CD4-positive, CD25-positive, alpha-beta regulatory T cell (primary cell): ENCODE measurements at places on chromosomes 12 and 14. TPM values are rescaled to one million over a fixed set of nuclear protein-coding genes. Genes with fewer than 3 reads are reported as not detected.
A peak's percentile ranks its signal among the peaks of the same experiment; 100 is the strongest.

DNA sequence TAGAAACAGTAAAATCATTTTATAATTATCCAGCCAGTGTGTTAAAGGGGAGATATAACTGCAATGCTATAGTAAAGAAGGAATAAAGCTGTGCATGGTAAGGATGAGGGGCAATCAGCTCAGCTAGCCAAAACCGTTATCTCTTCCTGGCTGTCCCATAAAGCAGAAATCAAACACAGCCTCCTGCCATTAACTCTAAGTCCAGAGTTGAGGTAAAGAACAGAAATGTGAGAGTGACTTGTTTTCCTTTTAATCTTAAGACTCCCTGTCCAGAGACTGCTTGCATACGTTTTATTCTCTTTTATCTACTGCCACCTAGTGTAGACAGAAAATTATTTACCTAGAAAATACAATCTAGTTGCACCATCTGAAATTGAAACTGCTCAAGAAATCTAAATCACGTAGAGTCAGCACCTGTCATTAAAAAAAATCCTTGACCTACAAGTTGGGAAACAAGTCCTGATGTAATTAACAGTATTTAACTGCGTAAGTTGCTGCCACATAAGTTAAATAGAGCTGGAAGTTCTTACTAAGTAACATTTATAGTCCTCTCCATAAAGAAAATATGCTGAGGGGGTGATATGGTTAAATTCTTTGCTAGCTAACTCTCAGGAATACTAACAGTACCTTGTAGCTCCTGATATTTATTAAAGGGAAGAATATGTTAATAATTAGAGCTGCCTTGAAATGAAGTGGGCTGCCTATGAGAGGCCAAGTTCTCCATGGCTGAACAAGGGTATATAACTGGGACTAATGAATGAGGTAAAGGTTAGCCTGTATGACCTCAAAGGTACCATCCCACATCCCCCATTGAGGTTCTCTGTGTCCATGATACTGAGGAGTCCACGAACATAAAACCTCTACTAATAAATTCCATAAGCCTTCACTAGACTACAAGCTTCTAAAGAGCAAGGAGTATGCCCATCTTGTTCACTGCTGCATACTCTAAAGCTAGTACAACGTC lies 62.7 kb downstream of the GALNT4 start:
- DNase-seq: peak; percentile 67
- H3K4me1 ChIP-seq: peaks cover 8% of the 10 kb centered on the region
- H3K27ac ChIP-seq: no peak overlapping the region
- no peaks in the 10 kb centered on the region for H3K36me3 ChIP-seq
- peak overlapping the region; percentile 49 for H3K4me3 ChIP-seq

DNA sequence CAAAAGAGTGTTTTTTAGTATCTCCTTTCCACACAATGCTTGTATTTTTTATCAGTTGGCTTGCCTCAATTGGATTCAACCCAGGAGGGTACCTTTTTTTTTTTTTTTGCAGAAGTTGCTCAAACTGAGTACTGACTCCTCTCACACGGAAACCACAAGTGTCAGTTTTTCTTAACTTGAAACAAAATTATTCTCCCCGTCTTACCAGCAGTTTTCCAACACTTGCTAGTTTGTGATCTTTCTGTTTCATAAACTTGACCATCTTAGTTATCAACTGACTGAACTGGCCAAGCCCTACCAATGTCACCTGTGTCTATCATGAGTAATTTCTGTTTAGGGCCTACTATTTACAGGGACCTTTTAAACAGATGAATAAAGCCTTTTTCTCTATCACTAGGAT lies 34.1 kb upstream of the ITPR2 start:
- H3K4me1 ChIP-seq: no peaks in the 10 kb centered on the region
- H3K27me3 ChIP-seq: peaks cover 5% of the 10 kb centered on the region
- H3K36me3 ChIP-seq: no peaks in the 10 kb centered on the region
- DNase-seq: no peak
- H3K27ac ChIP-seq: no peak overlapping the region
- no peak overlapping the region for H3K4me3 ChIP-seq

DNA sequence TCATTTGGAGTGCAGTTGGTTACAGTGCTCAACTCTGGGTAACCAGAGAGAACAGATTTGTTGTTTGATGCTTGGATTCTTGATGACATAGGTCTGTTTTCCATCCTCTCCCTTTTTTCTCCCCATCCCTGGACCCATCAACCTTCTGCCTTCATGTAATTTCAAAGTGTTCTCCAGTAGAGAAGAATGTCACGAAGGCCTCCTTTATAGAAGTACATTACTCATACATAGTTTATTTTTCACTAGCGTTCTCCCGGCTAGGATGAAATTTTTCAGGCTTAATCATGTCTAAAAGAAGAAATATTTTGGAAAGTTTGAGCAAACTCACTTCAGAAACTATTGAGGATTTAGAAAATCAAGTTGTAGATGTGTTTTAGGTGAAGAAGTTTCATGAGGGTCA lies 20.9 kb upstream of the APPL2 start:
- no peak overlapping the region for H3K27ac ChIP-seq
- H3K27me3 ChIP-seq: peaks cover 8% of the 10 kb centered on the region
- no peak for DNase-seq

The NPFF gene
- polyA plus RNA-seq: not detected

GRCh38 chr12:32505067-32505945 lies 105.9 kb downstream of the FGD4 start:
- H3K4me3 ChIP-seq: no peak overlapping the region
- DNase-seq: no peak

GRCh38 chr12:57111031-57111734 lies at the start of gene STAT6:
Gene STAT6 (minus strand): TSS chr12:57111362. CDS start chr12:57108278, 3,084 bp downstream.
- peak within 1 kb of the TSS; percentile 88 for H3K4me3 ChIP-seq
- no peaks in the 10 kb centered on the region for H3K27me3 ChIP-seq
- H3K27ac ChIP-seq: peak within 1 kb of the TSS; percentile 98

- DNase-seq: no peak
- H3K4me3 ChIP-seq: no peak overlapping the region
- H3K27me3 ChIP-seq: no peaks in the 10 kb centered on the region
- H3K36me3 ChIP-seq: no peaks in the 10 kb centered on the region
- H3K4me1 ChIP-seq: no peaks in the 10 kb centered on the region
Observed at GRCh38 chr14:33704481-33704880, 246.4 kb downstream of the EGLN3 start.

The SARNP gene
- 109 TPM for polyA plus RNA-seq

DNA sequence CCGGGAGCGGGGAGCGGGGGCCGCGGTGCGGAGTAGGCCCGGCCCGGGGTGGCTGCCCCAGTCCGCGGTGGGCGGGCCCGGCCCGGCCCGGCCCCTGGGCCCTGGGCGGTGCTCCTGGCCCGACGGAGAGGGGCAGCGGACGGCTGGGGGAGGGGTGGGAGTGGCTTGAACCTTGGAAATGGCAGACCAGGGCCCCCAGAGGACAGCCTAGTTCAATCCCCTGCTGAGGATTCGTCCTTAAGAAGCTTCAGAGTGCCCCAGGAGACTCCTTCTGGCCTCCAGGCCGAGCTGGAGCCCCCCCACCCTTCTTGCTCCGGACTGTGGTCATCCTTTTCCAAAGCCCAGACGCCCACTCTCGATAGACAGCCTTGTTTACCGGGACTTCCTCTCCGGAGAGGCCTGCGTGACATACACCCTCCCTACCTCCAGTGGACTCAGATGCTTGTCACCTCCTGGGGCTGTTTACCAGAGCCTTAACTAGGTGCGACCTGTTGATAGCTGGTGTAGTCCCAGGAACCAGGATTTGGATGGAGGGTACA lies 458 bp downstream of the KHNYN start:
- H3K4me3 ChIP-seq: peak overlapping the region; percentile 91
- H3K4me1 ChIP-seq: peaks cover 32% of the 10 kb centered on the region
- peak overlapping the region; percentile 95 for H3K27ac ChIP-seq
- H3K36me3 ChIP-seq: peaks cover 21% of the 10 kb centered on the region
- no peaks in the 10 kb centered on the region for H3K27me3 ChIP-seq
